Type B pancreatic cell (in vitro differentiated cells): ENCODE measurements at places on chromosomes 1 and 21. TPM values are rescaled to one million over a fixed set of nuclear protein-coding genes. Genes with fewer than 3 reads are reported as not detected.
A peak's percentile ranks its signal among the peaks of the same experiment; 100 is the strongest.

- DNase-seq, result no peak
These were observed 19.8 kb upstream of the SMYD3 start for GRCh38 chr1:246526915-246527314.

- no peak for DNase-seq
These were observed 67.6 kb upstream of the SDC3 start for GRCh38 chr1:30976143-30976542.

GRCh38 chr1:207871117-207871649 is 39.7 kb downstream of the CD34 start:
- DNase-seq, result peak; percentile 25

DNA sequence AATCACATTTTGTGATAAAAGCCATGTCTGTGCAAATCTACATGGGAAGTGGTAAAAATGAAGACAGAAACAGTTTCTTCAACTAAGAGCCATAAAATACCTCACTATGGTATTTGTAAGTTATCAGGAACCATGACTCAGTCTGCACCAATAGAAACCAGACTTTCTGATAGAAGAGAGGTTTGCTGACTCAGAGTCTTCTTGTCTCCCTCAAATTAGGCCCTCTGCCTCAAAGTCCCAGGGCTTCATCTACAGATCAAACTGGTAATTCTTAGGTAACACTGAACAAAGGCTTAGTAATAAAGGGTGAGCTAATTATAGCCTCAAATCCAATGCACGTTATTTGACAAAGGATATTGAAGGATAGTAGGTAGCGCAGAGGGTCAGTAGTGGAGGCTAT is 30.9 kb upstream of the SSX2IP start:
- no peak for DNase-seq

GRCh38 chr1:36882536-36883285 is 151.6 kb downstream of the GRIK3 start:
- DNase-seq, result peak; percentile 25

GRCh38 chr1:229028544-229028943 is 242.4 kb upstream of the RAB4A start:
- no peak for DNase-seq

- DNase-seq, result no peak
These were observed 71.5 kb downstream of the SIK1 start for GRCh38 chr21:43355266-43355924.

- DNase-seq, result no peak
These were observed 19.4 kb downstream of the PDE4B start for GRCh38 chr1:65812065-65812464.

GRCh38 chr1:24868016-24868875 is 61.8 kb downstream of the RUNX3 start:
- peak; percentile 55 for DNase-seq

GRCh38 chr1:54477153-54477561 is 70.9 kb upstream of the ACOT11 start:
- DNase-seq, result no peak

DNA sequence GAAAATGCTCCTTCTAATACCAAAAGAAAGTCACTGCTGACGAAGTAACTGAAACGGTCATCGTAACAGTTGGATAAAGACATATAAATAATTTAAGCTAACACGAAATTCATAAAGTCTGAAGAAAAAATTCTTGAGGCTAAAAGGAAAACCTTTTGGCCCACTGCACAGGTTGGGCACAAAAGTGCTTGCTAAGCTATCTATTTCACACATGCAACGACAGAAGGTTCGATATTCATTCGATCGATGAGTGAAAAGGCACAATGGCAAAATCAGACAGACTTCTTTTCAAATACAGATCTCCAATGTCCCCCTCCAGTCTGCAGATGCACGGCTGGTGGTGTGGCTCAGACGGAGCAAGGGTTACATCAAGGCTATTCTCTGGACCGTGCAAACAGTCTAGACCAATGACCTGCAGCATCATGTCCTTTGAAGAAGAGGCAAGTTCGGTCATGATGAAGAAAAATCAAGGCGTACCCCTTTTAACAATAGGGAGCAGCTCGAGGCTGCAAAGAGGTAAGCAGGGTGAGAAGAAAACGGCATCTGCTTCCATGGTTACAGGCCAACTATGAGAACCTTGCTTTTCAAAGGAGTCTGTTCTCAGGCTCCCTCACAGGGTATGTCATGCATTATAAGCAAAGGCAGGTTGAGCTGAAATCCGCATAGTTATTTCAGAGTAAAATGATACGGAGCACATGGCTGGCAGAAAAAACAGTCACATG is 579.6 kb downstream of the USP25 start:
- no peak for DNase-seq

DNA sequence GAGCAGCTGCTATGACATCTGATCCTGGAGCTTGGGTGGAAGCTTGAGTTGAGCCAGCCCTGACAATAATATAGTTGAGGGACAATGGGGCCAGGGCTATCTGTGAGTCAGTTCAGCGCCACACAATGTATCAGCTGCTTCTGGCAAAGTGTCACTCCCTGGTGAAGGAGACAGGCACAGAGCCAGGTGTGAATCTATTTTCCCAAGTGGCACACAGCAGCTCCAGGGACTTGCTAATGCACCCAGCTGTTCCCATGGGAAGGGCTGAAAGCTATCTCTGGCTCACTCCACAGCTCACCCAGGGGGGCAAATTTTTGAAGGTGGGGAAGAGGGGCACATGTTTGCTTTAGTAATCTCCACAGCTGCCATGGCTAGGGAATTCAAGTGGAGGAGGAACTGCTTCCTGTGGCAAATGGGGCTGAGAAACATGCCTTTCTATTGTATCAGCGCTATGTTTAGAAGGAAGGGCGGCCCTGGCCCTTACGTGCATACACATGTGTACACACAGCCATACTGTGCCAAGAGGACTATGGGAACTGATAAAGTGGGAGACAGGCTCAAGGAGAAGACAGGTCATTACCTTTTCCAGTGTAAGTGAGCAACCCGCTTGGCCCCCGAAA is 2.2 kb downstream of the CYB5R1 start:
- no peak for DNase-seq

DNA sequence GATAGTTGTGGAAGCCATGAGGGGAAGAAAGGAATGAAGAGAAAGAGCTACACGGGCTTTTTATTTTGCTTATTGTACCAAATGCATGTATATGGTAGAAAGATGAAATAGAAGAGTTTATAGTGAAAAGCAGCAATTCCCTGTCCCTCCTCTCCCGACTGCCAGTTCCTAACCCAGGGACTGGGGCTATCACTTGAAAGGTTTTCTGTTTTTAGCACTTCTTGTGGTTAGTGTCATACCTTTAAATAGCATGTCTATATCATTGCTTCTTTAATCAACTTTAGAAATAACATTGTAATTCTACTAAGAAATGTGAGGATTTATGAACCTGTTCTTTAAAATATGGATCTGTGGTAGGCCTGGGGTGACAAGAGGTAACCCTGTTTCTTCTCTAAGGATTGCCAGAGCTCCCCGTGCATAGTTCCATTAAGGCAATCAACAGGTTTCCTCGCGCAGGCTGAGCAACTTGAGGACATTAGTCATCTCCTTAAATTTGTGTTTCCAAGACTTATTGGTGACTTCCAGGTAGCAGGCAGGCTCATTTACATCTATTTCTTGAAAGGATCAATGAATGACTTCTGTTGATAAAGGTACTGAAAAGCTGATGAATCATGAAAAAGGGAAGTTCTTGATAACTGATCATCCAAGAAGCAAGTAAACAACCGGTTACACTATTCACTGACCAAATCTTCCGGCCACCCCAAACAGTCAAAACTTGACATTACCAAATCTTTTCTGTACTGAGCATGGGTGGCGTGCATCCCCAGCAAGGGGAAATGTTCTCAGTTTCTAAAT is 37.8 kb upstream of the S1PR1 start:
- DNase-seq, result no peak

- DNase-seq, result no peak
These were observed 48.1 kb downstream of the ABCG1 start for GRCh38 chr21:42266971-42267556.

DNA sequence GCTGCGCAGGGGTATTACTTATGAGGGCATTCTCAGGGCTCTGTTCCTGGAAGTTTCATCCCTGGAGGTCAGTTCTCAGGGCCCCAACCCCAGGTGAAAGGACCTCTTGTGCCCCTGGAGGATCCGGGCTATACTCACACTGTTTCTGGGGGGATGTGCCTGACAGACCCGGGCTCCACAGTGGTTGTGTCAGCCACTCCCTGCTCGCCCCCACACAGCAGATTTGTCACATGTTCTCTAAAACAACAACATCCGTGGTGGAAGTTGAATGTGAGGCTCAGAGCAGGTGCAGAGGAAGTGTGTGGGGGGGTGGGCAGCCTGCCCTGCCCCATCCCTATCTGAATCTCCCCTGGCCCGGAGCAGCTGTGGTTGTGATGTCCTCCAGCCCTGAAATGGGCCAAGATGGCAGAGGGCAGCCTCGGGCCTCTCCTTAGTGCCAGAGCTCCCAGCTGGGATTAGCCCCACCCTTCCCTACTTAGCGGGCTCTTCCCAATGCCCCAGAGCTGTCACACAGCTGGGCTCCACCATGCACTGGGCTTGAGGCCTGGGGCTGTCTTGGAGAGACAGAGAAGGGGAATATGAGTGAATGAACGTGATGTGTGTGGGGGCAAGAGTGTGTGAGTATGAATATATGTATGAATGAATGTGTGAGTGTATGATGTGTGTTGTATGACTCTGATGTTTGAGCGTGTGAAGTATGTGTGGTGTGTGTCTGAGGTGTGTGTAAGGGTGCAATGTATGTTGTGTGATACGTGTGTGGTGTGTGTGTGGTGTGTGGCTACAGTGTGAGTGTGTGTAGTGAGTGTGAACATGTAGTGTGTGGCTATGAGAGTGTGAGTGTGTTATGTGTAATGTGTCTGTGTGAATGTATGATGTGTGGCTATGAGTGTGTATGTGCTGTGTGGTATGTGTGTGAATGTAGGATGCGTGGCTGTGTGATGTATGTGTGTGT is 1.5 kb upstream of the FCMR start:
- DNase-seq, result no peak

Gene CSF3R
- total RNA-seq, result 2.1 and 10.6 TPM in 2 replicates

Gene FLG
- total RNA-seq, result 0.02 TPM in 1 of 2 replicates, not detected in the other

Gene MYOC
- not detected in 2 replicates for total RNA-seq

Gene SMPDL3B
- 3.2 and 3.6 TPM in 2 replicates for total RNA-seq

Gene ALDH4A1
- 25.6 and 26.7 TPM in 2 replicates for total RNA-seq
